GM13976 (cell line): ENCODE measurements at places on chromosomes 1 and 21.
A peak's percentile ranks its signal among the peaks of the same experiment; 100 is the strongest.

DNA sequence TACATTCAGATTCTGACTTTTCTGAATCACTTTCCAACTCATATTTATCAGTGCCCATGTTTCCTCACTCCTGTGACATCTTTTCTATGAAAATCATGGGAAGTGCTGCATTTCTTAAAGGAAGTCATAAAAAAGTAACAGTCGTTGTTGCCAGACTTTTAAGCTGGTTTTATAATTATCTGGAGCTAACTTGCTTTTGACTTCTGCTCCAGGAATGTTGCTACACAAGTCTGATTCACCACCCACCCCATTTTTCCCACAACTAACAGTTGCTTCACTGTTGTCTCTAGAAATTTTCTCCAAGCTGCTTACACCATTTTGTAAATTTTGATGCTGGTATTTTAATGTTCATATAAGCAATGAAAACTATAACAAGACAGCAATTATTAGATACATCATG lies 12.2 kb downstream of the FCRLB start:
- DNase-seq, result no peak

- DNase-seq, result no peak
Observed at GRCh38 chr1:72137656-72138055, 144.7 kb downstream of the NEGR1 start.

GRCh38 chr21:15425049-15425448 lies 304.7 kb upstream of the USP25 start:
- DNase-seq, result no peak

DNA sequence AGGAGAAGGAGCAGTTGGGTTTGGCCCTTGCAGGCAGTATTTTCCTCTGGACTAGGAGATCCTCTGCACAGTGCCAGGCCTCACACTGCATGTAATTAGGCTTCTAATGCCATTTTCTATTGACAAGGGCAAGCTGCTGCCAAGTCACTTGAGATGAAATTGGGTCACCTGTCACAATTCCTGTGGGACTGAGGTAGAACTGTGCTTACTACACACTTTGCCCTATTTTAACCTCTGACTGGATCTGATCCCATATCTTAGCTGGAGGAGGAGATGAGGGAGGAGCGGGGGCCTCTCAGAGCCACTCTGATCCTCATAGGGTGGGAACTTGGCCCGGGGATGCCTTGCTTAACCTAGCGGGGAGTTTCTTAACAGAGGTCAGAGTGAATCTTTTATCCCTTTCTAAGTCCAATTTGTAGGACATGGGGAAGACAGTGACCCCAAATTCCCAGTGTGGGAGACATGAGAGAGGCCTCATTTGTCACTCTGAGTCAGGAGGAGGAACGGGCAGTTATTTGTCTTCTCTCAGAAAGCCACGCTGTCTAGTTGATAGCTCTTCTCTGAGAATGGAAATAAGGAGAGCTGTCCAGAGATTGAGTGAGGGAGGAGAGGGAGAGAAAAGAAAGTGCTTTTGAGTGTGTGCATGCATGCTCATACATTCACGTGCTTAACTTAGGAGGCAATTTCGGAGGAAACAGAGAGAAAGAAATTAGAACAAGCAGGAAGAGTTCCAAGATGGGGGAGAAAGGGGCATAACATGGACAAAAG lies 121.3 kb downstream of the CACNA1E start:
- DNase-seq, result no peak

GRCh38 chr1:36922593-36923426 lies 111.5 kb downstream of the GRIK3 start:
- no peak for DNase-seq

- DNase-seq, result peak; percentile 3
Observed at GRCh38 chr1:15940110-15941043, 35.5 kb downstream of the ZBTB17 start.

GRCh38 chr1:181251713-181252075 lies 163.2 kb downstream of the IER5 start:
- no peak for DNase-seq

DNA sequence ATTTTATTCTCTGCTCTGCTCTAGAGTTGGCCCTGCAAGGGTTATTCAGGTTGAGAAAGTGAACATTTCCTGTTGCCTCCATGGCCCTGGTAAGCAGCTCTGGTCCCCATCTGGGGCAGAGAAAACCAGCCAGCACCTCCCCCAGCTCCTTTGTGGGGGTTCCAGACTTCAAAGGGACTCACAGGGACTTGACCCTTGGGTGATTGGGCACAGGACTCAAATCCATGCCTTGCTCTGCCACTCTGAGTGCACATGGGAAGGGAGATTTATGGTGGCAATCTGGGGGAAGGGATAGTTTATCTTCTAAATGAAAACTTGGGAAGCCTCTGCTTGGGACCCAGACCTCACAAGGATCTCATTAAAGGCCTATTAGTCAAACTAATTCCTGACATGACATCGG lies 212.8 kb downstream of the FOXD2 start:
- DNase-seq, result no peak

- DNase-seq, result no peak
Observed at GRCh38 chr1:228513236-228513900, 26.2 kb downstream of the RNF187 start.

DNA sequence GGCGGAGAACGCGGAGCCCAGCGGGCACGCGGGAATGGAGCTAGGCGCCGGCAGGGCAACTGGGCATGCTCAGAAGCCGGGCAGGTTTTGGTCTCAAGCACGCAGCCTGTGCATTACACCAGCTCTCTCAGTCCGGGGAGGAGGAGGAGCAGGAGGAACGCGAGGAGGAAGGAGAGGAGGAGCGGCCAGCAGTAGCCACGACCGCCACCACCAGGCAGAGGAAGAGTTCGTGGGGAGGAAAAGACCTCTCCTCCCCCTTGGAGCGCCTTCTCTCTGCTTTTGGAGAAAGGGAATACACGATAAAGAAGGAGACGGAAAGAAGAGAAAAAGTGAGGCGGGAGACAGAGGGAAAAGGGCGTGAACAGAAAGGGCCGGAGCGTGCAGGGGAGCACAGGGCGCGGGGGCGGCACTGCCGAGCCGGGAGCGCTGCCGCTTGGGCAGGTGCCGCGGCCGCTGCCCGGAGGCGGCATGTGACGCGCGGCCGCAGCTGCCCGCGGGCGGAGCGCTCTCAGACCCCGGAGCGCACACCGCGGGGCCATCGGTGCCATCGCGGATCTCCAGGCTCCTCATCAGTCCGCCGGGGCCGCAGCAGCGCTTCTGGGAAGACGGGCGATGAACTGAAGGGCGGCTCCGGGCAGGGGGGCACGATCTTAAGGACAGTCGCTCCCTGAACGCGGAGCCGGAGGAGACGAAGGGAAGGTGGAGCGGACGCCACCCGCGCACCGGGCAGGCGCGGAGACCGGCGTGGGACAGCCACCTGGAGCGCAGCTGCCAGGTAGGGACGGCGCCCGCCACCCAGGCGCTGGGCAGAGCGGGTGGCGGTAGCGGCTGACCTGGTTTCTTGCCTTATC lies at the start of gene CHRM3:
TSS of gene CHRM3 (plus strand) at position 116 of the 851 bp plus-strand sequence. CDS start 520,884 bp downstream, outside the sequence.
- peak; percentile 32 for DNase-seq

- no peak for DNase-seq
Observed at GRCh38 chr21:33028773-33029384, 3.1 kb downstream of the OLIG2 start.

DNA sequence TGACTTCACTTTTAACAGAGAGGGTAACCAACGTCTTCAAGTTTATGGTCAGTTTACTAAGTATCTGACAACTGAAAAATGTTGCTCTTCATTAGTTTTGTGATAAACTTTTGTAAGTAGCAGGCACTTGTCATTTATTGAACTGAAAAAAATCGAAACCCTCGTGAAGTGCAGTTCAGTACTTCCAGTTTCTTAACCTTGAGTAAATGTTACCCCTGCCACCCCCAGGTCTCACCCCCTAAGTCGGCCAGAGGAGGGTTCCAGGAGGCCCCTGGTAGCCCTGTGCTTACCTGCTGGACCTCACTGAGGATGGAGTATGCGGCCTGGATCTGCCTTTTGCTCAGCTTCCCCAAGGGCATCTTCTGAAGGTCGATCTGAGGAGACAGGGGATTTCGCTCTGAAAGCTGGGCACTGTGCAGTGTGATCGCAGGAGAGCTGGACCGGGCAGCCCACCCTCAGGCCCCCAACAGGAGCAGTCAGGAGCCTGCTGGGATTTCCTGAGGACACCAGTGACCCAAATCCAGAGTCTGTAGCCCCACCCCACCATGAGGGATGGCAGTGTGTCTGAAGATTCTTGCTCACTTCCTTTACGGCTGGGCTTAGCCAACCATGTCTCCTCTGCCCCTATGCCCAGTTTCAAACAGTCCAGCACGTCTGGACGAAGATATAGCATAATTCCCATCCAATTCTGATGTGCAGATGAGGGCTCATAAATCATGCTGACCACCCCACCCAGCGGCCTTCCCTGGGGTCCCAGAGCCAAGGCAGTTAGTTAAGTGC lies 37.6 kb downstream of the PARP1 start:
- DNase-seq, result peak; percentile 55

GRCh38 chr1:87151500-87152421 lies 176.9 kb upstream of the LMO4 start:
- peak; percentile 79 for DNase-seq

- DNase-seq, result no peak
Observed at GRCh38 chr1:93328809-93329760, 16.6 kb upstream of the DR1 start.

DNA sequence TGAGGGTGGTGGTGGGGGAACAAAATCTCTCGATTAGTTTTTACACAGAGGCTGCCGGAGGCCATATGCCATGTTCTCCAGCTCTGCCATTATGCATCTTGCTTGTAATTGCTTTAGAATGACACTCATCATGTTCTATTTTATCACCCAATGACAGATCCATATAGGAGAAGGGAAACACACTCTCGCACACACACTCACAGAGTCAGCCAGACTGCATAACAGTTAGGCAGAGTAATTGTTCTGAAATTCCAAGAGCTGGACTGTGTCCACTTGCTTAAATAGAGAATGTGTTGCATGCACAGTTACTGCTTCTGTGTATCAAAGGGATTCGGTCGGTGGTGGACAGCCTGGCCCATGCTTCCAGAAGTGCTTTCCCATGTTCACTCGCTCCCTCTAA lies 30.6 kb downstream of the KCND3 start:
- DNase-seq, result no peak
